ENCODE measurements at places on chromosomes 12 and 14. TPM values are rescaled to one million over a fixed set of nuclear protein-coding genes. Genes with fewer than 3 reads are reported as not detected.

NOVA1 gene
- 10.9 TPM for total RNA-seq

GLS2 gene
- total RNA-seq, result 24.5 TPM

BATF gene
- not detected for total RNA-seq

CLEC2A gene
- total RNA-seq, result not detected

RNF212B gene
- total RNA-seq, result not detected

SLC6A15 gene
- total RNA-seq, result 22.9 TPM

FITM1 gene
- not detected for total RNA-seq

DHRS1 gene
- 22.7 TPM for total RNA-seq

KRT73 gene
- total RNA-seq, result not detected

BMAL2 gene
- 15.9 TPM for total RNA-seq

BBOF1 gene
- not detected for total RNA-seq

NINJ2 gene
- total RNA-seq, result 0.94 TPM

TAS2R46 gene
- 5.0 TPM for total RNA-seq

OR10G2 gene
- total RNA-seq, result not detected

C3AR1 gene
- total RNA-seq, result not detected

VSX2 gene
- 0.66 TPM for total RNA-seq

PGAM5 gene
- 108 TPM for total RNA-seq

KRT75 gene
- not detected for total RNA-seq

P2RX2 gene
- total RNA-seq, result 3.0 TPM

CDK4 gene
- total RNA-seq, result 198 TPM

IL31 gene
- not detected for total RNA-seq

IFNG-AS1 gene
- total RNA-seq, result not detected

CNOT2 gene
- 152 TPM for total RNA-seq

DPF3 gene
- total RNA-seq, result 1.0 TPM

ST8SIA1 gene
- total RNA-seq, result 5.1 TPM

SLC6A13 gene
- total RNA-seq, result not detected

PRH2 gene
- total RNA-seq, result not detected

POTEG gene
- total RNA-seq, result not detected

SLC25A21 gene
- total RNA-seq, result 12.1 TPM

OGFOD2 gene
- total RNA-seq, result 11.6 TPM

DPY19L2 gene
- total RNA-seq, result 10.8 TPM

CD69 gene
- not detected for total RNA-seq

GCN1 gene
- 141 TPM for total RNA-seq

GNG2 gene
- total RNA-seq, result 19.0 TPM

UBR7 gene
- total RNA-seq, result 45.3 TPM

NAV3 gene
- 12.0 TPM for total RNA-seq

SLC15A4 gene
- 30.3 TPM for total RNA-seq

PLEKHG7 gene
- not detected for total RNA-seq

POLE2 gene
- total RNA-seq, result 76.5 TPM

RBP5 gene
- 3.0 TPM for total RNA-seq

BCL11B gene
- total RNA-seq, result 6.7 TPM

TROAP gene
- 46.4 TPM for total RNA-seq

CABP1 gene
- 5.2 TPM for total RNA-seq

EMP1 gene
- total RNA-seq, result not detected

CGRRF1 gene
- 20.7 TPM for total RNA-seq

C12orf56 gene
- total RNA-seq, result 9.3 TPM

KRT83 gene
- total RNA-seq, result not detected

CDH24 gene
- total RNA-seq, result 17.8 TPM

ANKS1B gene
- total RNA-seq, result 5.8 TPM

DAO gene
- not detected for total RNA-seq

OVCH1 gene
- total RNA-seq, result not detected

ARG2 gene
- 67.2 TPM for total RNA-seq

FGF6 gene
- total RNA-seq, result not detected
